Activated T-cell treated with anti-CD3 and anti-CD28 coated beads, Interleukin-2, amount 50 U/mL, for 72 hours (primary cell): ENCODE measurements at places on chromosomes 5 and 9. TPM values are rescaled to one million over a fixed set of nuclear protein-coding genes. Genes with fewer than 3 reads are reported as not detected.

The CDH12 gene
- not detected for total RNA-seq

The SEMA6A gene
- 0.50 TPM for total RNA-seq

The ZNF618 gene
- total RNA-seq: 0.62 TPM

DNA sequence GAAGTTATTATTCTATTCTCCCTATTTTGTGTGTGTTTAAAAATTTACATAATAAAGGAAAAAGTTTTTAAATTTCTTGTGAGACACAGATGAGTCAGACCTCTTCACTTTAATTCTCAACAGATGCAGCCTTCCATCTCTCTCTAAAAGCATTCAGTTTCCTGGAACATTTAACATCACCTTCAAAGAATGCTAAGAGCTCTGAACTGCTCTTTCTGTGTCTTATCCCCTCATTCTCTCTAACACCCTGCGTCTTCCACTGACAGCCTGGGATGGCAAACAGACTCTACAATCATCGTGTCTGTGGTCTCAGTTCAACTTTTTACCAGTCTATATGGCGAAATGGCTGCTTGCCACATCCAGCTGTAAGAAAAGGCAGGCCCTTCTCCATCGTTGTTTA lies 173.0 kb downstream of the HINT1 start:
- no peaks in the 10 kb centered on the region for H3K4me1 ChIP-seq
- no peaks in the 10 kb centered on the region for H3K27me3 ChIP-seq
- no peaks in the 10 kb centered on the region for H3K36me3 ChIP-seq
- H3K4me3 ChIP-seq: no peak overlapping the region
- no peak for DNase-seq

- DNase-seq: peak; percentile 84
- H3K27ac ChIP-seq: peak overlapping the region; percentile 14
- H3K4me1 ChIP-seq: peaks cover 26% of the 10 kb centered on the region
- H3K27me3 ChIP-seq: no peaks in the 10 kb centered on the region
- H3K36me3 ChIP-seq: no peaks in the 10 kb centered on the region
- H3K4me3 ChIP-seq: no peak overlapping the region
Measured at GRCh38 chr5:57117596-57117995, 56.3 kb upstream of the GPBP1 start.
